ENCODE measurements at places on chromosomes 7 and 10.

GRCh38 chr10:109156396-109156795 lies 766.9 kb downstream of the XPNPEP1 start:
- no peak for DNase-seq

DNA sequence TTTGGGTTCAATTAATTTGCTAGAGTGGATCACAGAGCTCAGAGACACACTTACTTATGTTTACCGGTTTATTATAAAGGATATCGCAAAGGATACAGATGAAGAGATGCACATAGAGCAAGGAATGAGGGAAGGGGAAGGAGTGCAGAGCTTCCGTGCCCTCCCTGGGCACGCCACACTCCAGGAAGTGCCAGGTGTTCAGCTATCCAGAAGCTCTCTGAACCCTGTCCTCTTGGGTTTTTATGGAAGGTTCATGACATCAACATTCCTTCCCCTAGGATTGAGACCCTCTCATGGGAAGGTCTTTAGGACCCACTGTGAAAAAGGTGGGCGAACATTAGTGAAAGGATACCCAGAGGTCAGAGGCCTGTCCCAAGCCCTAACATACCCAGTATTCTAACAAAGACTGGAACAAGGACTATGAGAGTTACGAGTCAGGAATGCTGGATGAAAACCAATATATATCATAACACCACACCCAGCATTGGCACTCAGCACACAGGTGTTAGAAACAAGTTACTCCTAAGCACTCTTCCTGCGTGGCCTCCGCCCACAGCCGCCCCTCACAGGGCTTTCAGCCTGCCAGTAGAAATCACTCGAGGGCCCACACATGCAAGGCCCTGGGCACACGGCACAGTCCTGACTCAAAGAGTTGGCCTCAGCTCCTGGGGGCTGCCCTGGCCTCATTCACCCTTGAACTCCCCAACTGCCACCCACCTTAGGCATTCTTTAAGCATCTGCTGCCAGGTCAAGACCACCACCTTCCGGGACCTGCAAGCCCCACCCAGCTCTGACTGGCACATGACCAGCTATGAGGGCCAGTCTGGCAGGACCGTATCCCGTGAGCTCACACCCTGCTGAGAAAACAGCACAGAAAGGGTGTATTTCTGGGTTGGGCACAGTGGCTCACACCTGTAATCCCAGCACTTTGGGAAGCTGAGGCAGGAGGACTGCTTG lies 5.6 kb upstream of the AIFM2 start:
- no peak for DNase-seq

DNA sequence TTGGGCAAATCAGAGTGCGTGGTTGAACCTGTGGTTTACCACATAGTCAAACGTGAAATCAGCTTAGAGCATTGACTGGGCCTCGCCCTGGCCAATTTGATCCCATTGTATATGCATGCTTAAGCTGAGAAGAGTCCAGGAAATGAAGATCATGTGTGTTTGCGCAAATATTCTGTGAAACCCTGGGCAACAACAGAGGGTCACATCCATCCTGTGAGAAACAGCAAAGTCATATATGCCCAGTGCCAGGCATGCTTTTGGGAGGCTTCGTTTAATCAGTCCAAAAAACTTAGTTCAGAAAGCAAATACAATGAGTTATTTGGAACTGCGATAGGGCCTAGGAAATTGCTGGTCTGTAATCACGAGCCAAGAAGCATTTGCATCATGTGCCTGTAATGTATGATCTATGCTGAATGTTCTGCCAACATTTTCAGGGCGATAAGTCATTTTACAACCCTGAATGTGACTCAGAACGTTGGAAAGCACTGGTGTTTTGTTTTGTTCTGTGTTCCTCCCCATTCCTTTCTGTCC lies 412.1 kb upstream of the CELF2 start:
- DNase-seq: no peak

DNA sequence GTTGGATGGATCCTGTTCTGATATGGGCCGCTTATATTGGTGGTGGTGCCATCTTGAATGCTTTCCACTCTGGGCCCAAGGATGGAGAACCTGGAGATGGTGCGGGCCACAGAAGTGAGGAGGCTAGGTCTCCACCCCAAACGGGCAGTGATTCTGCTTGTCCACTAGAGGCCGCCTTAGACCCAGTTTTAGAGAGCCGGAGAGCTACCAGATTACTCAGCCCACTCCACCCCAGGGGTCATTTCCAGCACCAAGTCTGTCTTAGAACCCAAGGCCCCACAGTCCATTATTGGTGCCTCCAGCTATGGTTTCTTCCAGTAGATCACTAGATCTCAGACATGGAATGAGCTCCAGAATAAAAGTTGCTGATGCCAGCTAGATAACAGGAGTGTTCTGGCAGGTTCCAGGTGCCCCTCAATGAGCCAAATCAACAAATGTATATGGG lies 11.8 kb upstream of the CAMK2G start:
- DNase-seq: peak; percentile 85

DNA sequence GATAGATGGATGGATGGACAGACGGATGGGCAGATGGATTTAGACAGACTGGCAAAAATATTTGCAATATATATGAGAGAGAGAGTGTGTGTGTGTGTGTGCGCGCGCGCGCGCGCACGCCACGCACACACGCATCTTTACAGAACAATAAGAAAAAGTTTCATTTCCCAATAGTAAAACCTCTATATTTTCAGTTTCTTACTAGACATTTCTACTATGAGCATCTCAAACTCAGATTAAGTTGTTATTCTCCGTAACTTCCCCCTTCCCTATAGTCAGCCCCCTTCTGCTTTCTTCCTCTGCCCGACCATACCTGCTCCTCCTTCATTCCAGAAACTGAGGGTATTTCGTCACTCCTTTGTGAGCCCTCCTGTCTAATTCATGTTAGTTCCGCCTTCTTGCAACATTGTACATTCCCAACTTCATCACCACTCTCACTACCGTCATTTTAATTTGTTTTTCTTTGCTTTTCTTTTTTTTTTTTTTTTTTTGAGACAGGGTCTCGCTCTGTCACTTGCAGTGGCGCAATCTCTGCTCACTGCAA lies 154.4 kb upstream of the SH2B2 start:
- DNase-seq: peak; percentile 96

GRCh38 chr7:156751319-156751718 lies 110.7 kb downstream of the RNF32 start:
- DNase-seq: peak; percentile 74

- DNase-seq: no peak
Observed at GRCh38 chr7:106393564-106394251, 108.9 kb upstream of the NAMPT start.

GRCh38 chr7:158774952-158775351 lies 54.4 kb downstream of the ESYT2 start:
- DNase-seq: no peak

GRCh38 chr7:27062946-27063345 lies 32.9 kb downstream of the HOXA1 start:
- DNase-seq: no peak

DNA sequence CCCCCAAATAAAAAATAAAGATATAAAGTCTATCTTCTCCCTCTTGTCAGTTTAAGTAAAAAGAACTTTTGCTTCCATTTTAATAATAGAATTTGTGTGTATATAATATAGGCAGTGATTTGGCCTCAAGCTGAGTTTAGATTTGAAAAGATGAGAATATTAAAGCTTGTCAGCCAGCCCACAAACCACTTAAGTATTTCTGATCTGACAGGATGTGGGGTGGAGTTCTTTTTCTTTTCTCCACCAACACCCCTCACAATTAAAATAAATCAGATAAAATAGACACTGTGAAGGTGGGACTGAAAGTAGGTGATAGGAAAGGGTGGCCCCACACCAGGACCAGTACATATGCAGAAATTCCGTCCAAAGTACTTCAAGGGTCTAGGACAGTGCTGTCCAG lies 714.1 kb downstream of the AUTS2 start:
- no peak for DNase-seq

DNA sequence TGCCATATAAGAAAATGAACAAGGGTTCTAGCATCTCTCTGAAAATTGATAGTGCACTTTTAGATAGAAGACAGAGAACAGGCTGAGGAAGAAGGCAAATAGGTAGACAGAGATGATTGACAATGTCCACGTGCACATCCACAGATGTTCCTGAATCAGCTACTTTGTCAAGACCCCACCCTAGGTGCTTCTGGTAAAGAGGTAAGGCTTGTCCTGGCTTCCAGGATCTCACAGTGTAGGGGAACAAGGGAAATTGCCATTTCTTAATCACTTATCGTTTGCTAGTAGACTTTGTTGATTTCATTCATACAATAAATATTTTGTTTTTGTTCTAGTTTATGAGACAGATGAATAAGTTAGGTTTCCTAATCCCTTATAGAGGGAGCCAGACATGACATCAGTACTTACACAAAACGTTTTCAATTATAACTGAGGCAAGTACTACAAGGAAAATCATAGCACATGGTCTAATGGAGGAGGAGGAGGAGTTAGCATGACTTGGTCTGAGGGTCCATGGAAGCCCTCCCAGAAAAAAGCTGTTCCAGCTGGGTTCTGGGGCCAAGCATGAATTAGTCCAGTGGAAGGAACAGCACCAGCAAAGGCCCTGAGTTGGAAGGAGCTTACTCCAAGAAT lies 115.9 kb upstream of the ARID5B start:
- DNase-seq: no peak

DNA sequence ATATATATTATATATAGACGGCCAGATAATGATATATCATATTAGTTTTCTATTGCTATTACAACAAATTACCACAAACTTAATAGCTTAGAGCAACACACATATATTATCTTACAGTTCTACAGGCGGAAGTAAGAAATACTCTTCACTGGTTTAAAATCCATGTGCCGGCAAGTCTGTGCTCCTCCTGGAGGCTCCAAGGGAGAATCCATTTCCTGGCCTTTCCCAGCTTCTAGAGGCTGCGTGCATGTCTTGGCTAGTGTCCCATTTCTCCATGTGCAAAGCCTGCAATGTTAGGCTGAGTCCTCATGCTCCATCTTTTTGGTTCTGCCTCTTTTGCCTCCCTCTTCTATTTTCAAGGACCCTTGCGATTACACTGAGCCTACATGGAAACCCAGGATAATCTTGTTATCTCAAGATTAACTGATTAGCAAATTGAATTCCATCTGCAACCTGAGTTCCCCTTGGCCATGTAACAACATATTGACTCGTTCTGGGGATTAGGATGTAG lies 23.9 kb upstream of the PNLIPRP3 start:
- DNase-seq: no peak

GRCh38 chr10:77444041-77444440 lies 193.6 kb downstream of the KCNMA1 start:
- DNase-seq: no peak

- no peak for DNase-seq
Observed at GRCh38 chr7:79386688-79387422, 66.6 kb downstream of the MAGI2 start.

DNA sequence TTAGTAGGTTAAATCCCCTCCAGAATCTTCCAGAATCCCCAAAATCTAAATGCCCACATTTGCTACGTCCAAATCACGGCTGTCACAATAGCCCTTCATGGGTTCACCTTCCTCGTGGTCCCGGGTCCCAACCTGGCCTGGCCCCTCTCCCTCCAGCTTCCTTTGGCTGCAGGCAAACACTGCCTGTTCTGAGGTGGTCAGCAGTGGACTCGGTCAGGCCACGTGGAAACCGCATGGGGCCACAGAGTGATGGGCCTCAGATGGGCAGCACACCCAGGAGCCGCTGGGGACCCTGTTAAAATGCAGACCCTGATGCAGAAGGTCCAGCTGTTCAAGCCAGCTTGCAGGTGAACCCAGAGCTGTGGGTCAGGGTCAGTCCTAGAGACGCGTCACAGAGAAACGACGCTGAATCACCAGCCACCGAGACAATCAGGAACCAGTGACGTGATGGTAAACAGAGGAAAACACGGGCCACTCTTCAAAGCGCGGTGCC lies 588.6 kb downstream of the DNAJB6 start:
- DNase-seq: no peak

GRCh38 chr10:97627731-97628130 lies 5.6 kb downstream of the MORN4 start:
- no peak for DNase-seq

DNA sequence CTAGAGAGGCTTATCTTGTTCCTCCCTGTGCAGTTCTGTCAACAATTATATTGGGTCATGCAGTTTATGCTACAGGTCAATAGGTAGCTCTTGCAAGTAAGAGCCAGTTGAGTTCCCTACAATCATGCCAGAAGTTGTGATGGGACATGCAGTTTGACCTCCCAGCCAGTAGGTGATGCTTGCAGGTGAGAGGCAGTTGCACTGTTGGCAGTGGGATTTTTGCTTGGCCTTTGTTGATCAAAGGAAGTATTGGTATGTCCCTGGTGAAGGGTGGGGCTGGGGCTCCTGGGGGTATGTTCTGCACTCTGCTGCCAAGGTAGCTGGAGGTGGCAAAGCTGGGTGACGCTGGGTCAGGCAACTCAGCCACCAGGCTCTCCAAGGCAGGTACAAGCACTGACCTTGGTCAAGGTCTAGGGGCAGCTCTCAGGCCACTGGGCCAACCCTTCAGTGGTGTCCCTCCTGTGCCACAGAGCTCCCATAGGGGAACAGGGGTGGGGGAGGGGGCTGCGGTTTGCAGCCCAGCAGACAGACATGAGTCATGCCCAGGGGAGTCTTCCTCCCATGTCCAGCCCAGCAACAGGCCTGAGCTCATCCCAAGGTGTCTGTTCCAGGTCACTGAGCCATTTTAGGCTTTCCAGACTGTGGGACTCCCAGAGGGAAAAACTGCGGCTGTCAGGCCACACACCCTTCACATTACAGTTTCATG lies 43.3 kb downstream of the MEOX2 start:
- no peak for DNase-seq

- no peak for DNase-seq
Observed at GRCh38 chr7:112701456-112701855, 88.7 kb downstream of the TMEM168 start.

DNA sequence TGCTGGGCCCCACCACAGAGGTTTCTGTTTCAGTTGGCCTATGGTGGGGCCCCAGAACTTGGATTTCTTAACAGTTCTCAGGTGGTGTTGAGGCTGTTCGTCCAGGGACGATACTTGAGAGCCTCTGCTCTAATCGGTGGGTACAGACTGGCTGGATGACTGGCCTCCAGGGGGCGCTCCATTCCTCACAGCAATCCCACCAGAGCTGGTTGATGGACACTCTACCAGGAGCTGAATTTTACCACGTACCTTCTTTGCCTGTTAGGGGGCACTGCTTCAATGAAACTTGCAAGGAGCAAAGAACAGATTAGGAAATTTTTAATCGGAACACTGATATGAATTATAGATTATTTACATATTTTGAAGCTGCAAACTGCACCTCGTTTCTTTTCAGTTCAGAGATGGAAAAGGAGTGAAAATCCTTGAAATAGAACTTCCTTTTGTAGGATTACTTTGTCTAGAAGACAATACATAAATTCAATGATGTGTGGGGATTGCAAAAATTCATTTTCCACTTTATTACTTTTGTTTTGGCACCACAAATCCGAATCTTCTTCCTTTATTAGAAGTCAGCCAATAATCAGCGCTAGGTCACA lies 44.8 kb downstream of the KBTBD2 start:
- DNase-seq: peak; percentile 82

- no peak for DNase-seq
Observed at GRCh38 chr7:129009437-129009836, 45.5 kb downstream of the TNPO3 start.
